Foreskin fibroblast (primary cell): ENCODE measurements at places on chromosomes 13 and 19.

- no peak for DNase-seq
These were observed 926 bp downstream of the ZNF587 start for GRCh38 chr19:57850553-57851017.

DNA sequence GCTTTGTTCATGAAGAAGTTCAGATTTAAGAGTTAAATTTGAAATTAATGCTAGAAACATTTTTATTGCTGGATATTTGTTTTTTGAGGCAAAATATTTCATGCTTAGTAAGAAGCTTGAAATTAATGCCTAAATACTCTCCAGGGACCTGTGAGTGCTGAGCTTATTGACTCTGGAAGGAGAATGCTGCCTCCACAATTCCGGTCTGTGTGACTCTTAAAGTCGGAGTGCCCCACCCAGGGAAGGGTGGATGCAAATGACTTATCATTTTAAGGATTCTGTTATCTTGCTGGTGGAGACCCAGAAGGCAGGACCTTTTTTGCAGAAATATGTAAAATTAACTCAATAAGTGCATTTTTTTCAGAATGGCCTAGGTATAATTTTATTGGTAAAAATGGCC lies 143.8 kb upstream of the RXFP2 start:
- DNase-seq = peak; percentile 3

GRCh38 chr13:42168496-42168895 lies 103.5 kb upstream of the AKAP11 start:
- DNase-seq = no peak

DNA sequence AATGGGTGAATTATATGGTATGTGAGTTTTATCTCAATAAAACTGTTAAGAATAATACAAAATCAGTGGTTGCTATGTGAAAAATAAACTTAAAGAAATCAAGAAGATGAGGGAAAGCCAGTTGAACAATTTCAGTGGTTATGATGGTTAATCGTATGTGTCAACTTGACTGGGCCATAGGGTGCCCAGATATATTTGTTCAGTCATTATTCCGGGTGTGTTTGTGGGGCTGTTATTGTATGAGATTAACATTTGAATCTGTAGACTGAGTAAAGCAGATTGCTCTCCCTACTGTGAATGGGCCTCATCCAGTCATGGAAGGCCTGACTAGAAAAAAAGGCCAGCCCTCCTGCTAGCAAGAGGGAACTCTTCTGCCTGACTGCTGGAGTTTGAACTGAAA lies 109.3 kb downstream of the LMO7 start:
- no peak for DNase-seq

DNA sequence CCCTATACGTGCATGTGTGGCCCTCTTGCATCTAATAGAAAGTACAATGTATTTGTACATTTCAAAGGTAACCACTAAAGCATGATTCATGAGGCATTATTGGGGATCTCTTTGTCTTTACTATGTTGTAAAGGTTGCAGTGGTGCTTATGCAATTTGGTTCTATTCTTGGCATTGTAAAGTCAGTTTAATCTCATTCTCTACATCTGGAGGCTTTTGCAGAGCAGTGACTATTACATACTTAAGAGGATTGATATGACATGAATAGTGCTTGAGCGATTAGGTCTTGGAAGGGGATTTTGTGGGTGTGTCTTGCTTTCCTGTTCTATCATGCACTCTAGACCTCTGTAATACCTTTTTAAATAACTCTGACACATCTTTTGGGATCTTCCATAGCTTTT lies 610.0 kb downstream of the EFNB2 start:
- peak; percentile 84 for DNase-seq

GRCh38 chr13:99396446-99396845 lies 89.2 kb upstream of the GPR183 start:
- DNase-seq = no peak

- no peak for DNase-seq
These were observed 18.6 kb downstream of the ZNF816 start for GRCh38 chr19:52943884-52944643.

DNA sequence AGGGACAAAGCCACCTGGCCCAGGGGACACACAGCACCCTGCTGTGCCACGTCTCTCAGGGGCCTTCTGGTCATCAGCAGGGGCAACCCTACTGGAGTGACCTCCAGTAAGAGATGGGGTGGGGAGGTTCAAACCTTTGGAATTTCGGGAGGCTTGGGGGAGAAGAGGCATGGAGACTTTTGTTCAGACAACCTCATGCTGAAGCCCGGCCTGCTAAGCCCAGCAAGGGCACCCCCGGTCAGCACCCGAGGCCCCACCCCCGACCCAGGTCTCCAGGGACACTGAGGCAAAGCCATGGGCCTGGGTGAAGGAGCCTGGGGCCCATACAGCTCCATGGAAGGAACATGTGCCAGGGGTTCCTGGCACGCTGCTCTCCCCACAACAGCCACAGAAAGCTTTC lies 23.3 kb downstream of the ZNF787 start:
- no peak for DNase-seq

DNA sequence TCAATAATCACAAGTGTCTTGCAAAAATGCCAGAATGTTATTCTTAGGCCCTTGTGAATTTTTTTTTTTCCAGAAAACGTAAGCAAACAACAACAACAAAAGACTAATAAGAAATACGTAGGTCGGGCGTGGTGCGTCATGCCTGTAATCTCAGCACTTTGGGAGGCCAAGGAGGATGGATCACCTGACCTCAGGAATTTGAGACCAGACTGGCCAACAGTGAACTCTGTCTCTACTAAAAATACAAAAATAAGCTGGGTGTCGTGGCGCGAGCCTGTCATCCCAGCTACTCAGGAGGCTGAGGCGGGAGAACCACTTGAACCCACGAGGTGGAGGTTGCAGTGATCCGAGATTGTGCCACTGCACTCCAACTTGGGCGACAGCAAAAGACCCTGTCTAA lies 20.9 kb downstream of the TSC22D1 start:
- DNase-seq = no peak

DNA sequence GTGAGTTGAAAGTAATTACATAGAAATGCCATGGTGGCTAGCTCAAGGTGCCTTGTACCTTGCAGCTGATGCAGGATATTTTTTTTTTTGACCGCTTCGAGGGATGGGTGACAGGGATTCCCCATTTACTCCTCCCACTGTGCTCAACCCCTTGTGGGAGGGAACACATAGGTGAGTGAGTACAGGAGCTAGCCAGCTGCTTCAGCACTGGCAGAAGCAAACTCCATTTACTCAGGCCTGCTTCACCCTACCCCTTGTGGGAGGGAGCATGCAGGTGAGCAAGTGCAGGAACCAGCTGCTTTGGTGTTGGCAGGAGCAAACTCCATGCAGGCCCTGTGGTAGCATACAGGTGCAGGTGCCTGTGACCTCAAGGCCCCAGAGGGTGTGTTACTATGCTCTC lies 330.1 kb downstream of the TDRD3 start:
- DNase-seq = no peak

DNA sequence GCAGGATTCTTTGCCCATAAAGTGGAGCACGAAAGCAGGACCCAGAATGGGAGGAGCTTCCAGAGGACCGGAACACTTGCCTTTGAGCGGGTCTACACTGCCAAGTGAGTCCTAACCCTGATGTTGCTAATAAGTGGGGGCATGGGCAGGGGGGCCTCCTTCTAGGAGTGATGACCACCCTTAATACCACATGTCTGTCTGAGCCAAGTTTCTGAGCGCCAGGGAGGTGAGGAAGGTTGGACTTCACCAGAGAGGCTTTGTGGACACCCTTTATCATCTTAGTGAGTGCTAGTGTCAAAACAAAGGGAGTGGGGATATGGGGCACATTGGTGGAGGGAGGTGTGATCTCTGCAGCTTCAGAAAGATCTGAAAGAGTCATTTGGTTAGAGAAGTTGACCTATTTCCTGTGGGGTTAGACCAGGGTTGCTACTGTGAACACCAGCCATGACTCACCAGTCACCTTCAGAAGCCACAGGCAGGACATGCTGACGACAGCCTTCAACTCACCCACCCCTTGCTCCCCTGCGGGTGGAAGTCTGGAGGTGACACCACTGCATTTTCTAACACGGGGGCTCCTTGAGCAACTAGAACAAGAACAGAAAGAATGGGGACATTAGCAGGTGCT lies 8.8 kb downstream of the ALOX5AP start:
- DNase-seq = peak; percentile 39

DNA sequence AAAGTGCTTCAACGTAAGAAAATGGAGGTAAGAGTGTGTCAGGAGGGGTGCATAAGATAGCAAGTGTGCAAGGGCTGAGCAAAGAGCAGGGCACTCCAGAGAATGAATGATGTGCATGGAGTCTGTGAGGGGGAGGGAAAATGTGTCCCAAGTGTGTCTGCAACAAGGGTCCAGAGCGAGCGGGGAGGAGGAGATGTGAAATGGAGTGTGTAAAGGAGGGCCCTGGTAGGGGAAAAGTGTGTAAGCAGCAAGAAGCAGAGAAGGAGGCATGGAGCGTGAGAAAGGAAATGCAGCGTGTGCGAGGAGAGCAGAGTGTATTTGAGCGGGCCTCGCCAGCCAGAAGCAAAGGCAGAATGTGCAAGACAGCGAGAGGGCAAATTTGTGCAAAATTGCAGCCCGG lies 11.8 kb downstream of the C19orf81 start:
- DNase-seq = no peak

GRCh38 chr19:56692206-56692895 lies 20.8 kb upstream of the ZNF835 start:
- DNase-seq = no peak

DNA sequence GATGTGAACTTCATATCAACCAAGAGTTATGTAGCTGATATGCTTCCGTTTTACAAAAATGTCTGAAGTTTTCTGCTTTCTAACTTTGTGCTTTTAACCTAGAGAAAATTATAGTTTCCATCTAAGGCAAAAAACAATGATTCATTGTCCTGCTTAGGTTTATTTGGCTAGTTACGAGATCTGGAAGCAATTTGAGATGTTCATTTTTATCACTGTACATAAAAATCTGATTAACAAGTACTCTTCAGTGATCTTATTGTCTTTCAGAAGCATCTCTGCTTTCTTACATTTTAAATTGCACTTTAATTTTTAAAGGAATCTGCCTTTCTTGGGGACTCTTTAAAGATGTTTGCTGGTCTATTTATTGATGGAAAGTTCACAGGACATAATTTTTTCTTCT lies 188.1 kb downstream of the RFC3 start:
- peak; percentile 31 for DNase-seq

GRCh38 chr19:35715355-35715809 lies 2.4 kb upstream of the KMT2B start:
- no peak for DNase-seq

- DNase-seq = peak; percentile 45
These were observed 840 bp upstream of the CCNA1 start for GRCh38 chr13:36431204-36432105.

- peak; percentile 78 for DNase-seq
These were observed 54.8 kb upstream of the HMGB1 start for GRCh38 chr13:30520571-30520970.

DNA sequence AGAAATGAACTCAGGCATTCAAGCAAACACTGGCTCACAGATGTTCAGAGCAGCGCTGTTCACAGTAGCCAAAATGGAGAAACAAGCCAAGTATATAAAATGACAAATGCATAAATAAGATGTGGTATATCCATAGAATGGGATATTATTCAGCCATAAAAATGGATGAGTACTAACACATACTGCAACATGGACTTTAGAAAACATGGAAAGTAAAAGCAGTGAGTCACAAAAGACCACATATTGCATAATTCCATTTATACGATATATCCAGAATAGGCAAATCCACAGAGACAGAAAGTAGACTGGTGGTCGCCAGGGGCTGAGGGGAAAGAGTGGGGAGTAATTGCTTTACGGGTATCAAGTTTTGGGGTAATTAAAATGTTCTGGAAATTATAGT lies 6.6 kb downstream of the ZNF837 start:
- no peak for DNase-seq

GRCh38 chr19:46289724-46290619 lies 6.9 kb upstream of the HIF3A start:
- no peak for DNase-seq

DNA sequence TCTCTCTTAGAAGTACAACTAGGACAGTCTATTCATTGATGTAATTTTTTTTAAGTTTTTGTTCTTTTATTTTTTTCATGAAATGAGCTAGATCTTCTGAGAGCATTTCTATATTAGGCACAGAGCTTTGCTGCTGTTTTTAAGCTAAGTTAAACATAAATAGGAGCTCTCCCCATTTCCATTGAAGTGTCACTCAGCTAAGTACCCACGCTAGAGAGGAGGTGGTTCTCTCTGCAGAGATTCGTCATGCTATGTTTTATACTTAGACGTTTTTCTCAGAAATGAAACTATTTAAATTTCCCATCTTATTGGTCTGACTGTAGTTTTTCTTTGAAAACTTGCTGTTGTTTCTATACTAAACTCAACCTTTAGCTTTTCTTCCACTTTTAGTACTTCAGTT lies 271.5 kb downstream of the PCDH9 start:
- no peak for DNase-seq

DNA sequence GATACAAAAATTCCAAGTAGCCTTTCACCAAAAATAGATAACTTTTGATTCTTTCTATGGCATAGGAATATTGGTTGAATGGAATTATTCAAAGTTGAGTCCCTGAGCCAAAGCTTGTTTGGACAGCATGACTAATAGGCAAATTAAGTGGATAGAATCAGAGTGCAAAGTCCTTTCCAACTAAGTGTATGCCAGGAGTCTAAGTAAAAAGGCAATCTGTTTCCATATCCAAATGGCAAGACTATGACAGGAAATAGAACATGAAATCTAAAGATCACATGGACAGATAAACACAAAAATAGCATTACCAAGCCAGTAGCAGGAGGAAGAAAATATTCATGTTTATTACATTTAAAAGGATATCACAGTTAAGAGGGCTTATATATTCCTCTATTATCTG lies 804.6 kb downstream of the SLITRK6 start:
- peak; percentile 2 for DNase-seq

DNA sequence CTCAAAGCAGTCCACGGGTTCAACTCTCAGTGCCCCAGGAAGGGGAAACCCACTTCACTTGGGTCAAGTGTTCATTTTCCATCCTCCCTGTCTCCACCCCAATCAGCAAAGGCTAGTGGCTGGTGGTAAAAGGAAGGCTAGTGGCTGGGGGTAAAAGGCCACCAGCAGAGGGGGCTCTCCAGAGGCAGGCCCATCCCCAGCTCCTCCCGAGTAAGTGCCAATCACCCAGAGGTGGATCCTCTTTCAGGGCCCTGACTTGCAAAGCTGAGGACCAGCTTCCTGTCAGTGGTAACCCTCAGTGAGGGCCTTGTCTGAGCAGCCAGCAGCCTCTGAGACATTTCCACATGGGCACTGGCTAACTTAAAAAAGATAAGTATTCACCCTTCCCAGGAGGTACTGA lies 22.0 kb upstream of the TPT1 start:
- DNase-seq = no peak

DNA sequence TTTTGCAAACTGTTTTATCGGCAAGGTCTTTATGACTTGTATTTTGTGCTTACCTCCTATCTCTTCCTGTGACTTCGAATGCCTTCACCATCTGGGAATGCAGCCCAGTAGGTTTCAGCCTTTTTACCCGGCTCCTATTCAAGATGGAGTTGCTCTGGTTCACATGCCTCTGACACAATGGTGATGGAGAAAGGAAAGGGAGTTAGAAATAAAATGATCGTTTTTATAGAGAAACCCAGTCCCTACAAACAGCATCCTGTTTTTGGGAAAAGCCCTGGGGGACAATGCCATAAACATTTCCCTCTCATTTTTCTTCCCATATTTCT lies 27.5 kb upstream of the SLC46A3 start:
- DNase-seq = no peak
